ELF-1 (cell line): ENCODE measurements at places on chromosomes 3 and 15.

DNA sequence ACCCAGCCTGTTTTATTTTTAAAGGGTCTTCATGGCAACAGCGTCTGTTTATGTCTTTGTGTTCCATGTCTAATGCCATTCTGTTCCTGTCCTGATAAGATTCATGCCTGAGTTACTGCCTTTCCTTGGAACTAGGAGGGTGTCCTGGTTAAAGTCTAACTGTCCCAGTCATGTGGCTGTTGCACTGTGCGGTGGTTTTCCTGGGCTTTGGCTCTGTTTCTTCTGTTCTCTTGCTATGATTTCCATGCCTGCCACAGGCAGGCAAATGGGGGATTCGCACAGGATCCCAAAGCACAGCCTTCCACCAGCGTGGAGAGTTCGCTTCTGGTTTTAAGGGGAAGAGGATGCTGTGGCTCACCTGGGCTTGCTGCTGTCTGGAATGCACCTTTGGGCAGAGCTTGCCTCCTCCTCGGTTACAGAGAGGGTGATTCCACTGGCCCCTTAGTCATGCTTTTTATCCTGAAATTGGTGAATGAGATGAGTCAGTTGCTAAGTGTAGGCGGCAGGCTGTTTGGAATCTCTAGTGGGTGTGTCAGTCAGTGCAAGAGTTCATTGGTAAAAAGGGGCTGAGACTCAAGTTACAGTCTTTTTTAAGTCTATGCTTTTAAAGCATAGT lies 86.8 kb downstream of the CCK start:
- peak; percentile 73 for DNase-seq

GRCh38 chr3:189099031-189099471 lies 72.7 kb upstream of the TPRG1 start:
- DNase-seq, result no peak

GRCh38 chr3:52851348-52851747 lies 16.5 kb upstream of the MUSTN1 start:
- DNase-seq, result peak; percentile 93

DNA sequence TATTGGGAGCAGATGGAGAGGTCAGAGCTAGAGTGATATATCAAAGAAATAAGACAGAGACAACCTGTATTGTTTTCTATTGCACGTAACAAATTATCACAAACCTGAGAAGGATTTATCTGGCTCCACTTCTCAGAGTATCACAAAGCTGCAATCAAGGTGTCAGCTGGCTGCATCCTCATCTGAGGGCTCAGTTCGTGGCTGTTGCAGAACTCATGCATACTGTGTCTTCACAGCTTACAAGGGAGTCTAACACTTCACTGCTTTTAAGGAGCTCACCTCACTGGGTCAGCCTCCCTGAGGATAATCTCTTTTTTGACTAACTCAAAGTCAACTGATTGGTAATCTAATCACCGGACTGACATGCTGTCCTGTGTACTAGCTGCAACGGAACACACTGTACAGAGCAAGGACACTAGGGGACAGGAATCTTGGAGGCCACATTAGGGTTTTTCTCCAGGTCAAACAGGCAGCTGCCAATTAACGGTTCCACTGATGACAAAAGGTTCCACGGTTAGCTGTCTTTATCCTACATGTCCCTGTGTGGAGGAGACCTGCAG lies 1006.8 kb upstream of the SEMA6D start:
- no peak for DNase-seq

DNA sequence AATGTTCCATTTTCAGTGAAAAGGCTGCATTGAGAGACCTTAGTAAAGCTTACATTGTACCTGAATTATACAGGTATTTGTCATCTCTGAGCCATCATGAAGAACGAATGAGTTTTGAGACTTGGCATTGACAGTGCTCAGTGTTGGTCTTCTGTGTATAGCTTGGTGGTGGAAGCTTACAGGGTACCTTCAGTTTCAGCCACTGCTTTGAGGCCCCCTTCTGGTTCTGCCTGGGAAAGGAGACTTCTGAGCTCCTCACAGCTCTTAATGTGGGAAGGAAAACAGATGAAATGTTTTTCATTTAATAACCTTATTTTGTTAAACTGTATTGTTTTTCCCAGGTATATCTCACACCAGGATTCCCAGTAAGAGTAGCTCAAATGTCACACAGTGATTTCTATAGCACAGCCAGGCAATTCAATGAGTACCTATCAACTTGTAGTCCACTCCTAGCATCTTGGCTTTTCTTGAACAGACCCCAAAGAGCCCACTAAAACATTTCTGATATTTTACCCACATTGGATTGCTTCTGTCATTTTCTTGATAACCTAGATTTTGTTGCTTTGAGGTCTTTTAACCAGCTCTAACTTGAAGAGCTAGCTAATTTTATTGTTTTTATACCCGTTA lies 5.6 kb downstream of the SERPINI1 start:
- peak; percentile 32 for DNase-seq

DNA sequence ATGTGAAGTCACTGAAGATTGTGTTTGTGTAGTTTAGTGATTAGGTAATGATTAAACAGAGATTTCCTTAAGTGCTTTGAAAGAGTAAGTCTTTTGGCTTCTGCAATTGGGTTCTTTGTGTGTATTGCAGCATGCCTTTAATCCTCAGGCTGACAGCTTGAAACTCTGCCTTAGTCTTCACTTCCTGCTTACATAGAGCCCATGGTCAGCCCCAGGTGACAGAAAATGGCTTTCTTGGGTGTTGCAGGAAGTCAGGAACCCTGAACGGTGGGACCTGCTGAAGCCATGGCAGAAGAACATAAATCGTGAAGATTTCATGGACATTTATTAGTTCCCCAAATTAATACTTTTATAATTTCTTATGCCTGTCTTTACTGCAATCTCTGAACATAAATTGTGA lies 61.3 kb downstream of the KBTBD8 start:
- DNase-seq, result no peak

- peak; percentile 71 for DNase-seq
Observed at GRCh38 chr15:62495670-62496614, 330.9 kb upstream of the C2CD4B start.

DNA sequence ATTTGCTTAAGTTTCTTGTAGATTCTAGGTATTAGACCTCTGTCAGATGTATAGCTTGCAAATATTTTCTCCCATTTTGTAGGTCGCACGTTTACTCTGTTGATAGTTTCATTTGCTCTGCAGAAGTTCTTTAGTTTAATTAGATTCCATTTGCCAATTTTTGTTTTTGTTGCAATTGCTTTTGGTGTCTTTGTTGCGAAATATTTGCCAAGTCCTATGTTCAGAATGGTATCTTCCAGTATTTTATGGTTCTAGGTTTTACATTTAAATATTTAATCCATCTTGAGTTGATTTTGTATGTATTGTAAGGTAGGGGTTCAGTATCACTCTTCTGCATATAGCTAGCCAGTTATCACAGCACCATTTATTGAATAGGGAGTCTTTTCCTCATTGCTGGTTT lies 64.9 kb downstream of the CHCHD6 start:
- DNase-seq, result no peak

GRCh38 chr15:65877749-65878148 lies 8.5 kb downstream of the RAB11A start:
- DNase-seq, result no peak

DNA sequence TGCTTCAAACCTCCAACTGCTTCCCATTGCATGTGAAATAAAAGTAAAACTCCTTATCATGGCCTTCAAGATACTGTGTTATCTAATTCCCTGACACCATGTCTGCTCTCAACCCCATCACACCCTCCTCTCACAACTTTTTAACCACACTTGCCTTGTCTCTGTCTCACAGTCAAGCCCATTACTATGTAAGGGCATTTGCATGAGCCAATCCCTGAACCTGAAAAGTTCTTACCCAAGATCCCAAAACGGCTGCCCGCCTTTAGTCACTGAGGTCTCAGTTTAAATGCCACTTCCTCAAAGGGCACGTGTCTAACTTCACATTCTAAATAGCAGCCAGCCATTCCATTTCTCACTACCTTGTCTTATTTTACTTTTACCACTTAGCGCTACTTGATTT lies 83.1 kb downstream of the SST start:
- no peak for DNase-seq

GRCh38 chr3:188205992-188206416 lies 52.0 kb downstream of the LPP start:
- DNase-seq, result peak; percentile 50

GRCh38 chr3:12186515-12187286 lies 28.0 kb upstream of the TIMP4 start:
- DNase-seq, result no peak

DNA sequence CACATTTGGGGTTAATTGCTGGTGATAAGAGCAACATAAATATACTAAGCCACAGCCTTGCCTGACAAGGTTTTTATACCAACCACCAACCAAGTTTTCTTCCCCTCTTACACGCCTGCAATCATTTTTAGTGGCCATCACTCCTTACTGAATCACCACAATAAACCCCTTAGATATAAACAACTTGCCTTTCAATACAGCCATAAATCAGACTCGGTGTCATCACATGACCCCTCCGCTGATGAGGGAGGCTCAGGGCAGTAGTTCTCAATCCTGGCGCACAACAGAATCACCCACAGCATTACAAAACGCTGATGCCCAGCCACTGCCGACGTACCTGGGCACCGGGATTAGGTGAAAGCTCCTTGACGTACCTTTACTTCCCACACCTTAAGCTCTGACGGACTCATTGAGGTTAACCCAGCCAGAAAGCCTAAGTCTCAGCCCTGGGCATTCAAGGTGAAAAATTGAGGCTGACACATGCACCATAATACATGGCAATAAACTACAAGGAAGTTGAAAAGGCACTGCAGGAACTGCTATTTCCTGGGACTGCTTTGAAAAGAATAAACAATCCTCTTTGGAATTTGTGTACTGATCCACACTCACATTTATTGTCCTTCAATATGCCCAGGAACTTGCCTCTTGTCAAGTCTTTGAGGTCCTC lies 17.1 kb downstream of the ADCY5 start:
- no peak for DNase-seq

GRCh38 chr3:138827222-138827621 lies 7.5 kb downstream of the PIK3CB start:
- DNase-seq, result no peak

- DNase-seq, result no peak
Observed at GRCh38 chr15:51680321-51680720, 982 bp upstream of the SCG3 start.

- DNase-seq, result no peak
Observed at GRCh38 chr3:127368186-127369032, 80.6 kb upstream of the PRR20G start.

GRCh38 chr15:51580982-51581381 lies 41.6 kb downstream of the DMXL2 start:
- DNase-seq, result no peak

- no peak for DNase-seq
Observed at GRCh38 chr15:33851079-33851478, 117.2 kb upstream of the CHRM5 start.

DNA sequence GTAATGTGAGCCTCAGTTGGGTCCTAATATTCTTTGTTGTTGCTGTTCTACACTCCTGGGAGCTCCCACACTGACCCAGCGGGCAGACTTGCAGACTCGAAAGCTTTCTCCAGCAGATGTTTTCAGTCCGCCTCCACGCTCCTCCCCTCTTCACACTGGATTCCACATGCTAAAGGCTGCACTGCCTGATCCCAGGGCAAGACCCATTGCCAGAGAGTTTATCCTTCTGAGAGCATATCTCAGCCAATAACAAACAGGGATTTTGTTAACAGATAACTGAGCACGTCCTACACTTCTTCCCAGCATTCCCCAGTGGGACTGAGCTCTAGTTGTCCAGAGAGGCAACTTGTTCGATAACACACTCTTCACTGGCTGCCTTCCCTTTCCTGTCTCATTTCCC lies 8.0 kb upstream of the COL6A6 start:
- peak; percentile 13 for DNase-seq

GRCh38 chr15:75644376-75644775 lies 3.3 kb upstream of the SNX33 start:
- no peak for DNase-seq

DNA sequence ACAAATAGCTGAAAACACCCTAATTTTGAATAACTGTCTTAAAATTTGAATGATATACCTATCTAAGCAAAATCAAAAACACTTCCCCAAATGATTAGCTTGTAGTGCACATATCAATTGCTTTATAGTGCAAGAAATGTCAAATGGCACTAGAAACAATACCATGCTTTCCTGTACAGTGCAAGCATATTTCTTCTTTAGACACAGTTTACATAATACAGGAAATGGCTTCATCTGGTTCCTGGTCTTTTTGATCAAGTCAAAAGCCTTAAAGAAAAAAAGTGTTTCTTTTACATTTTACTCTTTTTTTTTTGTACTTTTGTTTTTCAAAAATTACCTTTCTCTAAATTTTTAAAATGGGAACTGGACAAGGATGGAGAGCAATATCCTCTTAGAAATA lies 352.1 kb downstream of the MECOM start:
- no peak for DNase-seq

DNA sequence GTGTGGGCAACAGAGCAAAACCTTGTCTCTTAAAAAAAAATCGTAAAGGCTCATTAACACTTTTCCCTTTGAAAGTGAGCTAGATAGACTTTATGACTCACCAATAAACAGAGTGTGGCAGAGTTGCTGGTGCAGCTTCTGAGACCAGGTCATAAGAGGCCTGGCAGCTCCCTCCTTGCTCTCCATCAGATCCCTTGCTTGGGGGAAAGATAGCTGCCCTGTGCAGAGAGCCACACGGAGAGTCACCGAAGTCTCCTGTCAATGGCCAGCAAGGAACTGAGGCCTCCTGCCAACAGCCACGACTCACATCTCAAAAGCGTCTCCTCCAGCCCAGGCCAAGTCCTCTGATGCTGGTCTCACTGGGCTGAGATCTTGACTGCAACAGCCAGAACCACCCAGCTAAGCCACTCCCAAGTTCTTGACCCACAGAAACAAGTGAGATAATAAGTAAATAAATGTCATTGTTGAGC lies 8.7 kb upstream of the GP9 start:
- DNase-seq, result no peak

- DNase-seq, result no peak
Observed at GRCh38 chr3:25513642-25514266, 85.7 kb downstream of the RARB start.

GRCh38 chr15:77060546-77060945 lies 10.4 kb downstream of the TSPAN3 start:
- DNase-seq, result no peak

GRCh38 chr15:81982808-81983207 lies 63.0 kb downstream of the MEX3B start:
- no peak for DNase-seq

DNA sequence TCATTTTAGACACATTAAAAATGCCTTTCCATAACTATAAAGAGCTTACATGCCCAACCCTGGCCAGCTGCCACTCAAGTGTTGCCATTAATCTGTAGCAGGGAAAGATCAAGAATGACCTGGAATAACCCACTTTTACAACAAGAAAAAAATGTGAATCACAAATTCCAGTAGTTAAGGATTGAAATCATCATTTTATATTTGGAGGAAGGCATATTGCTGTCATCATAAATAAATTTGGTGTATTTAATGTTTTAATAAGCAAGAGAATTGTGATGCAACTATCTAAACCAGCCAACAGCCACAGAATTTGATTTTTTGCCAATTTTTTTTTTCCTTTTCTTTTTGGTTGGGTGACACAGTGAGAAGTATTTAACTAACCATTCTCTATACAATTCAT lies 240.0 kb upstream of the SEMA6D start:
- no peak for DNase-seq

GRCh38 chr15:65416845-65417416 lies 5.8 kb downstream of the IGDCC4 start:
- DNase-seq, result peak; percentile 90

GRCh38 chr3:52722491-52722890 lies 16.6 kb downstream of the SPCS1 start:
- no peak for DNase-seq

GRCh38 chr3:105598042-105598796 lies 231.5 kb downstream of the ALCAM start:
- DNase-seq, result peak; percentile 15

- no peak for DNase-seq
Observed at GRCh38 chr3:178705925-178706324, 169.7 kb downstream of the KCNMB2 start.

- DNase-seq, result no peak
Observed at GRCh38 chr15:89410039-89410435, 75.4 kb upstream of the POLG start.
